ENCODE measurements at places on chromosomes 6 and 20.

DNA sequence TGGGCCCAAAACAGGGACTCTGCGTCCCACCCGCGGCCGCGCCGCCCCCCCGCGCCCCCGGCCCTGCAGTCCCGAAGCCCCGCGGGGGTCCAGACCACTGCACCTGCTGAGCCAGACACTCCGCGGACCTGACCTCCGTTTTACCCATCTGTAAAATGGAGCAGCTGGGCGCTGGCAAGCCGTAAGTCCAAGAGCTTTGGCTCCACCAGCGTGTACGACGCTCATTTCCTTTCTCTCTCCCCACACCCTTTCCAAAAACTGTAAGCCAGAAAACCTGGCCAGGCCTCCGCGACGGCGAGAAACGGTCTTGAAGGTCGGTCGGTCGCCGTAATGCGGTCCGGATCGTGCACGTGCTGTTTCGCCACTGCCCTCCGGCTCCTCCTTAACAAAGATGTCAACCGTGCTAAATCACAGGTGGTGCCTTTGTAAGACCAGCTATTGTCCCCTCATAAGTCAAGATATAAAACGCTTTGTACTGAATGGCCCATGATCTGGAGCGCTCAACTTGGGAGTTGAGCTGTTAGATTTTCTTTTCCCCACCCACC is 7.8 kb upstream of the NR2E1 start:
- no peak for DNase-seq

- no peak for DNase-seq
These were observed 26.6 kb upstream of the TULP4 start for GRCh38 chr6:158285656-158286021.

DNA sequence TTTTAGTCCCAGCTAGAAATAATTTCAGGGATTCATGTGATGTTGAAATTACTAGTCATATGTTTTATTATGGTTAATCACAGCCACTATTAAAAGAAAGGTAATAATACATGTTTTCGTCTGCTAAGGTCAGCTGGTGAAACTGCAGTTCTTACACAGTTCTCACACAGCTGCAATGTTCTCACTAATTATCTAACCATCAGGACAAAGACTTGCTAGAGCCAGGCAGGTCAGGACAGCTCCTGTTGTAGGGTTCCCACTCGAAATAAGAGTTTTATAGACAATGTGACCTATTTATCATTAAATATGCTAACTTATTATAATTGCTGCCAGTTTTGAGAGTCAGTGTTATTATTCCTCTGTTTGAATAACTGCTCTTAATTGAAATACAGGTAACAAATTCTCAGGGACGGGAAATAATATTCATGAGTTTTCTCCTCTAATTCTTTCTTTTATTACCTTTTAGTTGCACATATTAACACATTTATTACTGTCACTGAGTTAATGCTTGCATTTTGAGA is 97.9 kb downstream of the GJA1 start:
- no peak for DNase-seq

- DNase-seq: no peak
These were observed 60.8 kb downstream of the ERMARD start for GRCh38 chr6:169812257-169812644.

GRCh38 chr6:8736156-8736895 is 301.0 kb upstream of the SLC35B3 start:
- peak; percentile 28 for DNase-seq

DNA sequence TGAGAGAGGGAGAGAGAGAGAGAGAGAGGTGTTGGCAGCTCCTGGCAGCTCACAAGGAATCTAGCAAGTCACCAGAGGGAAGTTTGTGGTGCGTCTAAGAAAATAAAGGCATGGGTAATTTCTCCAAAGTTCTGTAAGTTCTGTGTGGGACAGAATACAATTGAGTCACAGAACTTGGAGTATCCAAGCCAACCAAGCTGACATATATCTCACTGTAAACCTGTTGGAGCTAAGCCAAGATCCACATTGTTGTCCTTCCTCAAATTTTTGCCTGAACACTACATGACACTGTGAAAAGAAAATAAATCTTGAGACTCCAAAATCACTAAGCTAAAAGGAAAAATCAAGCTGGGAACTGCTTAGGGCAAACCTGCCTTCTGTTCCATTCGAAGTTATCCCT is 436.7 kb downstream of the MEI4 start:
- no peak for DNase-seq

DNA sequence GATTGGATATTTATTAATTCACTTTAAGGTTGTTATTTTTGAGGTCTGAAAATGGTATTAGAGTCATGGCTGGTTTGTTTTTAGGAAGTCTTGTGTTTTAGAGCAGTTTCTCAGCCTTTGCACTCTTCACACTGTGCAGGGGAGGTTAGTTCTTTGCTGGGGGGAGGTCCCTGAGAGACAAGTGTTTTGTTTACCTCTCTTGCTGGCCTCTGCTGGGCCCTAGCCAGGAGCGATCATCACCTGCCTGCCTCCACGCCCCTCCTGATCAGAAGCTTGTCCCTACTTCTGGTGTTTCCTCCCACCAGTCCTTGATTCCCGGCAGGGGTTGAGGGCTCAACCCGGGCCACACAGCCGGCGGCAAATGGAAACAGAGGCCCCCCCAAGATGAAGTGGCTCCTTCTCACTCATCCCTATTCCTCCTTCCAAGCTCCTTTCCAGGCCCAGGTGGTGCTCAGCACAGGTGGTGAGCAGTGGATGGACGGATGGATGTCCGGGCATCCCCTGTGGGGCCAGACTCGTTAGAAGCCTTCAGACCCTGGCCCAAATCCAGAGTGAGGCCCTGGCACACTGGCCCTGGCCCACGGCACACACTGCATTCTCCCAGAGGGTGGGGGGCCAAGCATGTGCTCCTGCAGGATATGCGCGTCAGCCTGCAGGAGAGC is 51.3 kb downstream of the GRM4 start:
- no peak for DNase-seq

GRCh38 chr6:41639809-41640371 is 1.6 kb downstream of the MDFI start:
- no peak for DNase-seq

DNA sequence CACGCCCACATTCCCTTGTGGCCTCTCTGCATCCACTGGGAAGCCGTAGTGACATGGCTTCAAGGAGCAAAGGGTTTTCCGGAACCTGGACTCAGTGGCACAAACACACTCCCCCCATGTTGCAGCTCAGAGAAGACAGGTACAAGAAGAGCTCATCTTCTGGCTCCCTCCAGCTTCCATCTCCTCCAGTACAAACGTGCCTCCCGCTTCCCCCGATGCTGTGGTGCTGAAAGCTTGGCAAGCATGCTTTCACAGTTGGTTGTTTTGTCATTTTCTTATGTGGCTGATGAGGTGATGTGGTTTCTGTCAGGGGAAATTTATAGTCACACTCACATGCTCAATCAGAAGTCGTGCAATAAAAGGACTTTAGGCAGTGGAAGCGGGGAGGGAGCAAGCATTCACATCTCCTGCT is 258.5 kb downstream of the KIF16B start:
- DNase-seq: no peak

DNA sequence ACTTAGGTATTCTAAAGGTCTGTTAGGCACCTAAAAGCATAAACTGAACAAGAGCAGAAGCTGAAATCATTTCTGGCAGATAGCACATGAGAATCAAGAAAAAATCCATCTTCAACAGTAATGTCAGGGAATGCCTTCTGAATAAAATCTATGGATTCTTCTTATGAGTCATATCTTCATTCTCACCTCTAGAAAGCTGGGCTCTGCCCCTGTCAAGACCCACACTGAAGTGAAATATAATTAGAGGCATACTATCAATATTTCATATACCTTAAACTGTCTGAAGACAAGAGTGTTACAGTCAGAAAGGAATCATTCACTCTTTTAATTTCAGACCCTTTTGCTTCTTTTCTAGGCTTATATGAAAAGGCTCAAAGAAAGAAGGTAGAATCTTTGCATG is 485.8 kb upstream of the PTCHD4 start:
- DNase-seq: no peak

DNA sequence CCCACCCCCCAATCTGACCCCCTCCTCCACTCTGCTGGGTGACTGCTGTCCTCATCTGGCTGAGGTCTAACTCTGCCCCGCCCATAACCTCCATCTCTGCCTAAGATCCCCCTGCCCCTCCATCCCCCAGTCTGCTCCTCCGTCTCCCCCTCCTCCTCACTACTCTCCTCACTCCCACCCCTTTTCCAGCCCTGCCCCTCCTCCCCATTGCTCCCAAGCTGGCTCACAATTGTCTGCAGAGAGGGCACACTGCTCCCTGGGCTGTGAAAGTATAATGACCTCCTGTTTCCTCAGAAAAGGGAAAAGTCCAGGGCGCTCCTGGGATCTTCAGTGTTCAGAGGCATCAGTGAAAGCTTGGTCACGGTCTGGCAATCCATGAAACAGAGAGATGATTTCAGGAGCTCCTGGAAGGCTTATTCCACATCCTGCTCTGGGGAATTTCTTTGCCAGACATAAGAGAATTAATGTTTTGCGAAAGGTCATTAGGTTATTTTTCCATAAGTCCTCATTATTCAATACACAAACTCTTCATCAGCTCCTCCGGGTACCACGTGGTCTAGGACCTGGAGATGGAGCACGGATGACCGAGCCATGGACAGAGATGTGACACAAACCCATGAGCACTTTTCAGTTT is 21.5 kb downstream of the CST5 start:
- no peak for DNase-seq

- no peak for DNase-seq
These were observed 4.4 kb downstream of the ZNF335 start for GRCh38 chr20:45967551-45968080.

DNA sequence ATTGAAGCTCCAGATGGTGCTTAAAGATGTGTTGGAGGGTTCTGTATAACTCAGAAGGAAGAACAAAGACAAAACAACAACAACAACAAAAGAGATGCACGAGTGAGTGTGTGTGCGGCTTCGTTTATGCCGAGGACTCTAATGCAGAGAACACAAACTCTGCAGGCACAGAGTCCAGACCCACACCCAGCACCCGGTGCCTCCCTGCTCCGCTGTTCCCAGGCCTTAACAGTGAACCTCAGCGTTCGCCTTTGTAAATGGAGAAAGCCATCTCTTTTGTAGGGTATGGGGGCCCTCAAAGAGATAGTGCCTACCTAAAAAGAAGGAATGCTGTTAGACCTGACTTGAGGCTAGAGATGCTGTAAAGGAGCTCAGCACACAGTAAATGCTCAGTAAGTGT is 243.3 kb downstream of the ERMARD start:
- no peak for DNase-seq

- DNase-seq: no peak
These were observed 11.6 kb downstream of the TMEM200A start for GRCh38 chr6:130377371-130377770.

- no peak for DNase-seq
These were observed 30.6 kb downstream of the SYTL3 start for GRCh38 chr6:158680481-158680880.

DNA sequence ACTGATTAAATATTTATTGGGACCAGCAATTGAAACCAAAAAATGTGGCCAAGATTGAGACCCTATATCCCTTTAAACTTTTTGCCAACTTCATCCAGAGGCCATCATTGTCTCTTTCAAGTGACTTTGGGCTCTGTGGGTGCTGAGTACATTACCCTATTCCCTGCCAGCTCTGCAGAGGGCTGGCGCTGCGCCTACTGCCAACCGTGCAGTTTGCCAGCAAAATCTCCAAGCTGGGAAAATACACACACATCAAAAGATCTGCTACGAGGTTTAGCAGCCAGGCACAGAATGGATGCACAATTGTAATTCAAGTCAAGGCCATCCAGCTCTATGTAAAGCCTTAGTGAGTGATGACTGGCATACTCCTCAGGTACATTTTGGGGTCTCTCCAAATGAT is 125.0 kb downstream of the CBLN4 start:
- DNase-seq: peak; percentile 17

DNA sequence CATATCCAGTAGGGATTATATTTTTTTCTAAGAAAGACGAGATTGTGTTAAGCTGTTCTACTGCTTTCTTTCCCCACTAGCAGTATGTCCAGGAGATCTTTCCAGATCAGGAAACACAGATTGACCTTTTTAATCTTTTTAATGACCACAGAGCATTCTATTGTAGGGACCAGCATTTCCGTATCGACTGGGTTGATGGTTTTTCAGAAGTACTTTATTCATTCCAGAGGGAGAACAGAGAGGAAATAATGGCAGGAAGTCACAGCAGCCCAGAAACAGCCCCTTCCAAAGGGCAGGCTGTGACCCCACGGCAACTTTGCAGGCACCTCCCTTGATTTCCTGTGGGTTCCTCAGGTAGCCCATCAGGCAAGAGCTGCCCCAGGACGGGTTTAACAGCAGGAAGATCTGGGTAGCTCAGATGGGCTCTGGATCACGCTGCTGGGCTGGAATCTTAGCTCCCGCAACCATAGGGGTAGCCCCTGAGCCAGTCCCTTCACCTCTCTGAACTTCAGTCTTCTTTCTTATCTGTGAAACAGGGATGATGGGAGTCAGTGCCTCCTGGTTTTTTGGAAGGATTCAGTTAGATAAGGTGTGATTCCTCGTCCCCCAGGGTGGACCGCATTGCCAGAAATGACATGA is 23.8 kb upstream of the CHMP4B start:
- DNase-seq: no peak

DNA sequence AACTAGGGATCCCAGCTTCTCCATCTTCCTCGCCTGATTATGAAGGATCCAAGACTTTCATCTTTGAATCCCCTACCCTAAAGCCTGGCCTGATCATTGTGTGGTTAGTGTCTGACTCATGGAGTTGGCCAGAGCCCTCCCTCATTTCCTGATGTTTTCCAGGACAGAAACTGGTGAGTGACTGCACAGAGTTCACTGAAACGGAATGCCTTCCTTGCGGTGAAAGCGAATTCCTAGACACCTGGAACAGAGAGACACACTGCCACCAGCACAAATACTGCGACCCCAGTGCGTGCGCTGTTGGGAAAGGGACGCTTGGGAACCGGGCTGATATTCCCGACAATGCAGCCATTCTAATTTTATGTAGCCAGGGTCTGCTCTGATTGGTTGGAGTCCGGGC is 4.0 kb downstream of the CD40 start:
- DNase-seq: no peak

DNA sequence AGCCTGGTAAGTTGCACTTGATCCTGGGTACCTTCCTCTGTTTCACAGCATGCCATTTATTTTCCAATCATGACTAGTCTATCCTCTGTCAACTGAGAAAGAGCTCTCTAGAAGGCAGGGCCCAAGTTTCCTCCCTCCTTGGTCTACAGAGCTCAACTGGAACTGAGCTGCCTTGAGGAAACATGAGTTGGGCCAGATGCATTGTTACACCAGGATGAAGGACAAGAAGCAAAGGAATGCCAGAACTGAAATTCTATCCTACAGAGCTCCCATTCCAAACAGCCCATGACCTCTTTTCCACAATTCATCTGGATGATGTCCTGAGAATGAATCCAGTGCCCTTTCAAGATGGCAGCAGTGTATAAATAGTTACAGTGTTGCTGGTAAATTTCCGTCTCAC is 66.7 kb upstream of the E2F3 start:
- no peak for DNase-seq

Measured in pons (tissue), 1 donor.